ENCODE measurements at places on chromosomes 4 and X. TPM values are rescaled to one million over a fixed set of nuclear protein-coding genes. Genes with fewer than 3 reads are reported as not detected.

The CSN1S1 gene
- total RNA-seq: not detected

The IL21 gene
- total RNA-seq: not detected

The LANCL3 gene
- total RNA-seq: not detected

The PTPN13 gene
- total RNA-seq: 59.6 TPM

The SPP1 gene
- total RNA-seq: 1.5 TPM

The MAGEB1 gene
- not detected for total RNA-seq

The FGD1 gene
- total RNA-seq: 8.3 TPM

The L1CAM gene
- total RNA-seq: 18.2 TPM

The FATE1 gene
- total RNA-seq: not detected

The MSMO1 gene
- 264 TPM for total RNA-seq

The MAGT1 gene
- total RNA-seq: 107 TPM

The GRK4 gene
- 4.6 TPM for total RNA-seq

The C4orf36 gene
- 0.86 TPM for total RNA-seq

The AMER1 gene
- 2.3 TPM for total RNA-seq

The UNC5C gene
- total RNA-seq: under 0.01 TPM

The DDX53 gene
- not detected for total RNA-seq

The SLC6A14 gene
- not detected for total RNA-seq

The EPGN gene
- total RNA-seq: not detected

The FREM3 gene
- under 0.01 TPM for total RNA-seq

The GYPE gene
- 0.43 TPM for total RNA-seq

The HSFX4 gene
- total RNA-seq: not detected

The ZDHHC15 gene
- total RNA-seq: not detected

The PRDM5 gene
- total RNA-seq: 21.5 TPM

The EDA2R gene
- total RNA-seq: 1.3 TPM

The ABCE1 gene
- 73.7 TPM for total RNA-seq

The ENPEP gene
- total RNA-seq: 1.1 TPM

The TMA16 gene
- 38.9 TPM for total RNA-seq

The POU3F4 gene
- total RNA-seq: not detected

Data from placental pericyte (primary cell).